ENCODE measurements at places on chromosomes 6 and 20.

DNA sequence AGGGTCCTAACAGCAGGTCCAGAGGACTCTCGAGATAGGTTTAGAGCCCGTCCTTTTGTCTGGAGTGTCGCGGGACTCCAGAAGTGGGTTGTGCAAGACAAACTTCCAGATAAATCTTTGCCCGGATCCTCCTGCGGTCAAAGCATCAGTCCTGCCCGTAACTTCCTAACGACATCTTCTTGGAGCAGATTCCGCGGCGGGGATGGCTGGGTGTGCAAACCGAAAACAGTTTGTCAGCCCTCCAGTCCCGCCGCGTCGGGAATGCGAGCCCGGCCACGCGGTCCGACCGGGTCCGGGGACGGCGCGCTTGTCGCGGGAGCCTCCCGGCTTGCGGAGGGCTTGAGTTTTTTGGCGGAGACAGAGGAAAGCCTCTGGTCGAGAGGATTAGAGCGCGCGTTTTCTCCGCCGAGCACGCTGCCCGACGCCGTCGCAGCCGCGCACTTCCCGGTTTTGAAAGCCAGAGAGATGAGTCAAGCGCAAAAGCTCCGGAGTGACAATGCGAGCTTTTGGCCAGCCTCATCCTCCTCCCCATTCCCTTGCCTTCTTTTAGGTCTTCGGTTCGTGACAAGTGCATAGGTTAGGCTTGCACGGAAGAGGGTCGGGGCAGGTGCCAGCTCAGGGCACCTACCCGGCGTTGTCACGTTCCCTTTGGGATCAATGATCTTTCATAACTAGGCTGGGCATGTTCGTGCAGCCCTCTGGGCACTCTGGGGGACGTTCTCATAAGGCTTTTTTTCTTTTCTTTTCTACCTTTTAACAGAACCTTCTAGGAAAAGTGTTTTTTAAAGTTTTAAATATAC lies 91.3 kb upstream of the PRDM1 start:
- peak; percentile 65 for DNase-seq

DNA sequence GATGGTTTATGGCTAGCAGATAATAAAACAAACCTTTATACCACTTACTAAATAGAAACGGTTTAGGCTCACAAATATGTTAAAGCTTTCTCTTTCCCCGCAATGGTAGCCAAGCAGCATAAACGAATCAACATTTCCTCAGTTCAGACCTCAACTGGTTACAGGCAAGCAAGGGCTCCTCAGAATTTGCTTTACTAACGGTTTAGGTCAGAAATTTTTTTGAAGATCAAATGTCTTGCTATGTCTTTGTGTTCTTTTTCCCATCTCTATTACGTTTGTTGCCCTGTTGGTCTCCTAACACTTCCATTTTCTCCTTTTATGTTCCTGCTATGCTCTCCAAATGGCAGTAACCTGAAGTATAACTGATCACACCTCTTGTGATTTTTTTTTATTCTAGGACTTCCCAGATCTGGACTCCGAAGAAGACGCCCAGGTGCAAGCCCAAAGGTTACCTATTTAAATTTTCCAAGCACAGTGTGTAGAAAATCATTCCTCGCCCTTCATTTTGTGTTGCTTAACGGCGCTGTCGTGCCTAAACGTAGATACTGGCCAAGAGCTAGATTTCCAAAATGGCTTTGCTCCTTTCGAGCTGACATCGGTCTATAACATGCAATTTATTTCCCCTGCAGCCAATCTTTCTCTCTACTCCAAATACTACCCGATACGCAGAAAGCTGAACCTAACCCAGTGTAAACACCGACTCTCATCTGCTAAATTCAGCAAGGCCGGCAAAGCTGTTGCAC lies 717 bp upstream of the ASF1A start:
- peak; percentile 63 for DNase-seq

DNA sequence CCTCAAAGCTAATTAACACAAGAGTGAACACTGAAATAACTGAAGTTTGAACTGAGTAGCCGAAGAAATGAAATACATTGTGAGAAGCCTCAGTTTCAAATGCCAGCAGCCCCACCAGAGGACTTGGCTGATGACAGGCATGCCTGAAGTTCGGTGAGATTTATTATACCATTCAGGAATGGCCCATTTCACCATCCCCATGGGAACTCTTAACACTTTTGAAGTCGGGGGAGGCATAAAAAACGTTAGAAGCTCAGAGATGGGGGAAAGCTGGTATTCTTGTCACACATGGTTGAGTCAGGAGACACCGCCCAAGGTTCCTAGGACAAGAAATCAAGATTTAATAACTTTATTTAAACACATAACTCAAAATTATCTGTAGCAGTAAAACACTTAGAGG lies 17.6 kb upstream of the SLC22A3 start:
- DNase-seq: no peak

- DNase-seq: no peak
These were observed 9.2 kb upstream of the PREX1 start for GRCh38 chr20:48837014-48837413.

GRCh38 chr20:63836458-63837344 lies 5.6 kb upstream of the ZBTB46 start:
- no peak for DNase-seq

GRCh38 chr20:54062812-54063280 lies 7.5 kb downstream of the BCAS1 start:
- DNase-seq: no peak
